Fibroblast of lung (primary cell): ENCODE measurements at places on chromosomes 2 and 18. TPM values are rescaled to one million over a fixed set of nuclear protein-coding genes. Genes with fewer than 3 reads are reported as not detected.

Gene CRYBA2
- total RNA-seq: not detected in 2 replicates

Gene ASXL2
- 4.6 and 5.9 TPM in 2 replicates for total RNA-seq

GRCh38 chr2:167825664-167826063, 421.7 kb downstream of the STK39 start:
- peak; percentile 27 for DNase-seq

DNA sequence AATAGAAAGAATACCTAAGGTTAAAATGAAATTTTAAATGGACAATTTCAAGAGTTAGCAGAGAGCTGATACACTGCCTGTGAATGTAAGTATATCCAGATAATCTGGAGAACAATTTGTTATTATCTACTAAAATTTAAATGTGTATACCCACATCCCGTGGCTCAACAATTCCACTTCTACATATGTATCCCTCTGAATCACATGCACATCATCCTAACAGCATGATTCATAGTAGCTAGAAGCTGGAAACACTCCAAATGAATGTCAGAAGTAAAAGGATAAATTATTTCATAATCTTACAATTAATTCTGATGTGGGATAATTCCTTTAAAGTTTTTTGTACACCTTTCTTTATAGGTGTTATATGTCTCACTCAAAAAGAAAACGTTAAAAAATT, 87.9 kb downstream of the CNTNAP5 start:
- DNase-seq: peak; percentile 68

DNA sequence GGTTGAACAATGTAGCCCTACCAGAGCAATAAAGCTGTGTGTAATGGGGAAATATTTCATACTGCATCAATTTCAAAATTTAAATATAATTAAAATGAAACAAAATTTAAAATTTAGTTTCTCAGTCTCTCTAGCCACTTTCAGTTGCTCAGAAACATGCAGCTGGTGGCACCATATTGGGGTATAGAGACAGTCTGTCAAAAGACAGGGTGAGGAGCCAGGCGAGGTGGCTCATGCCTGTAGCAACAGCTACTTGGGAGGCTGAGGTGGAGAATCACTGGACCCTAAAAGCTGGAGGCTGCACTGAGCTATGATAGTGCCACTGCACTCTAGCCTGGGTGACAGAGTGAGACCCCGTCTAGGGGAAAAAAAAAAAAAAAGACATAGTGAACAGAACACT, 20.1 kb downstream of the ANXA4 start:
- DNase-seq: no peak
